ENCODE measurements at places on chromosomes 5 and 9.
A peak's percentile ranks its signal among the peaks of the same experiment; 100 is the strongest.

- DNase-seq, result no peak
These were observed 33.7 kb downstream of the CENPP start for GRCh38 chr9:92359394-92359995.

- peak; percentile 19 for DNase-seq
These were observed 20.0 kb upstream of the LIFR start for GRCh38 chr5:38576442-38576841.

DNA sequence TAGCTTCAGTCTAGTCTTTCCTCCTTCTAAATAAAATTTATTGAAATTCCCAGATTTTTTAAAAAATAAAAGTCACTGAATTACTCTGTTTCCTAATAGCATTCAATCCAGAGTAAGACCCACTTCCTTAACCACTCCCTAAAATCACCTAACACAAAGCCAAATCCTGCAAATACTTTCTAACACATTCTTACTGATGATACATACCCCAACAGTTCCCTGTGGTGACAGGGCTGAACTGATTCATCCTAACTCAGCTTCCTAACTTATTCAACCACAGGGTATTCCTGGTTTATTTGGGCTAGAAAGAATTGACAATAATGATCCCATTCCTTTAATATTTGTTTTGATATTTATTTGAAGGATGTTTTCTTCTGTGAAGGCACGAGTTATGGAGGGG is 40.7 kb upstream of the ZNF300 start:
- DNase-seq, result no peak

GRCh38 chr5:18113721-18114120 is 479.5 kb downstream of the TAF11L14 start:
- DNase-seq, result no peak

DNA sequence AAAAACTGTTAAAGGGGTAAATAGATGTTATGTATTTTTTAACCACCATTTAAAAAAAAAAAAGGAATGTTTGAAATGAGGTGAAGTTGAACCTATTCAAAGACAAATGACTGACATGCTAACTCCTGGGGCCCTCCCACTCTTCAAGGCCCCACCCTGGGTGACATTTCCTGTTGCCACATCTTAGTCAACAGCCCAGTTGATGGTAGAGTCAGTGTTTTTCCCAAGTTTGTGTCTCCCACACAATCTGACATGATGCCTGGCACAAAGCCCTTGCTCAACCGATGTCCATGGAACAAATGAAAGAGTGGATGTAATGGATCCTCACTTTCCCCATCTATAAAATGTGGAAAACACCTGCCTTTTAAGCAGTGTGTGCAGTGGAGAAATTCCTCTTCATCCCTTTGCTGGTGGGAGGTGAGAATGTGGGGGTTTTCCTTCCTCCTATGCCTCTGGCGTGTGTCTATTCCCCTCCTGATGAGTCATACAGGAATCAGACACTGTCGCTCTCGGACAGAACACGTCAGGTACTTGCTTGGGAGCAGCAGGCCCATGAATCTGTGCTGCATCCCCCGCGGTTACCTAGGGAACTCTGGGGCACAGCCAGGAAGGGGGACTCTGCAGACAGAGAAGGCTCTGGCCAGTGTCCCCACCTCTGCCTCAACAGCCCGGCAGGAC is 13.7 kb upstream of the ADRA1B start:
- DNase-seq, result no peak
